ENCODE measurements at places on chromosomes 5 and 9.

- DNase-seq, result no peak
Observed at GRCh38 chr5:160083501-160083900, 35.7 kb downstream of the PWWP2A start.

DNA sequence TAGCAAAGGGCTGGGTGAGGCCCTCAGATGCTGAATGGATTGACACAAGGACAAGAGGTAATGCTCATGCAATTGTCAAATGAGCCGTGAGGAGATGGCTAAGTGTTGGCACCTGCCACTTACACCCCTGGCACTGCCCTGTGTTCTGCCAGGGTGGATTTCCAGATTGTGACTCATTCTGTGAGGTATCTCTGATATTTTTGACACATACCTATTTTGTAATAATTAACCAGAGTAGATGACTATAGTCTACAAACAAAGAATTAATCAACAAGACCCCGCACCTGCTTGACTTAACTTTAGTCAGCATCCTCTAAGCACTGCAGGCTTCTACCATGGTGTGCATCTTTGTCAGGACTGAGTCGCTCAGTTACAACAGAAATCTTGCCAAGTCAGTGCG is 200.8 kb downstream of the DIRAS2 start:
- DNase-seq, result no peak

DNA sequence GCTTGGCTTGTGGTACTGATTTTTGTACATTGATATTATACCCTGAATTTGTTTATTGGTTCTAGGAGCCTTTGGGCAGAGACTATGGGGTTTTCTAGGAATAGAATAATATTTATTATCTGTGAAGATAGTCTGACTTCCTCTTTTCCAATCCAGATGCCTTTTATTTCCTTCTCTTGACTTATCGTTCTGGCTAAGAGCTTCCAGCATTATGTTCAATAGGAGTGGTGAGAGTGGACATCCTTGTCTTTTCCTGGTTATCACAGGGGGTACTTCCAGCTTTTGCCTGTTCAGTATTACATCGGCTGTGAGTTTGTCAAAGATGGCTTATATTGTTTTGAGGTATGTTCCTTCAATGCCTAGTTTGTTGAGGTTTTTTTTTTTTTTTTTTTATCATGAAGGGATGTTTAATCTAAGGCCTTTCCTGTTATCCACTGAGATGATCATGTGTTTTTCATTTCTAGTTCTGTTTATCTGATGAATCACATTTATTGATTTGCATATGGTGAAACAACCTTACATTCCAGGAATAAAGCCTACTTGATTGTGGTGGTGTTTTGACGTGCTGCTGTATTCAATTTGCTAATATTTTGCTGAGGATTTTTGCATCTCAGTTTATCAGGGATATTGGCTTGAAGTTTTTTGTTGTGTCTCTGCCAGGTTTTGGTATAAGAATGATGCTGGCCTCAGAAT is 77.5 kb downstream of the CERT1 start:
- DNase-seq, result no peak

- DNase-seq, result peak; percentile 59
Observed at GRCh38 chr9:137095664-137096517, 9.1 kb downstream of the MAN1B1 start.

DNA sequence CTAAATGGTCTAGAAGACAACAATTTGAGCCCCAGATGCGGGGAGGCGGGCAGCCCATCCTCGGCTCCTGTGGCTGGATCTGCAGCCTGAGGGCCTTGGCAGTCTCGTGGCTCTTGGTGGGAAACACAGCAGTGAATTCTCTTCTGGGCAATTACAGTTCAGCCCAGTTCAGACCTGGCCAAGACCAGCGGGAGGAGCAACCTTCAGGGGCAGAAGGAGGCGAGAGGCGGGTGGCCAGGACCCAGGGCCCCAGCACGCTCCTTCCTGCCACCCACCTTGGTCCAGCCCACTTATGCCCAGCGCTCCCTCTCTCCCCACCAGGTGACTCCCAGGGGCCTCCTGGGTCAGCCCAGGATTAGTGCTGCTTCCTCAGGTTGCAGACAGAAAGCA is 7.8 kb downstream of the MYMK start:
- DNase-seq, result no peak

DNA sequence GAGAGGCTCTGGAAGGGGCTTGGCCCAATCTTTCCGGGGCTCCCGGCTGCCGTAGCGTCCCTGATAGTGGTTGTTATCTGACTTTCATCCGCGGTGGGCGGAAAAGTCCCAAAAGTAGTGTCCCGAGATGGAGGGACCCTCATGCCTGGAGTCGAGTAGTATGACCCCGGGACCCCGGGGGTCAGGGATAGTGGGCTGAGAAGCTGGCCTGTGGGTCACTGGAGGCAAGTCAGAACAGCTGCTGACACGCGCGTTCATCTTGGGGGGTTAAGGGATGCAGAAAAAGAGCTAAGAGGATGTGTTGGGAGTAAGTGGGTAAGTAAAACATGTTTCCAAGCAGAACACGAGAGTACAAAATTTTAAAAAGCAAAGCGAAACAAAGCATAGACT is 123.4 kb downstream of the TMEM161B start:
- no peak for DNase-seq

- no peak for DNase-seq
Observed at GRCh38 chr9:102483651-102484050, 511.5 kb upstream of the CYLC2 start.

DNA sequence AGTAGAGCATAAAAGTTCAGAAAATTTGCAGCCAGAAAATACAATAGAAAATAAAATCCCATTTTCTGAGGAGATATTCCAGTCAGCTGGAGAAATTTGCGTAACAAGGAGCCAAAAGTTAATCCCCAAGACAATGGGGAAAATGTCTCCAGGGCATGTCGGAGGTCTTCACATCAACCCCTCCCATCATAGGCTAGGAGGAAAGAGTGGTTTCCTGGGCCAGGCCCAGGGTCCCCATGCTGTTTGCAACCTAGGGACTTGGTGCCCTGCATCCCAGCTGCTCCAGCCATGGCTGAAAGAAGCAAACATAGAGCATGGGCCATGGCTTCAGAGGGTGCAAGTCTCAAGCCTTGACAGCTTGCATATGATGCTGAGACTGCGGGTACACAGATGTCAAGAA is 255.0 kb downstream of the DTWD2 start:
- DNase-seq, result no peak

- DNase-seq, result no peak
Observed at GRCh38 chr9:134405527-134405926, 79.3 kb downstream of the RXRA start.

- DNase-seq, result peak; percentile 75
Observed at GRCh38 chr9:110579034-110579861, at the start of gene SVEP1. Gene SVEP1, minus strand, starts transcription at chr9:110579741. Its CDS starts 198 bp downstream, at chr9:110579543.

DNA sequence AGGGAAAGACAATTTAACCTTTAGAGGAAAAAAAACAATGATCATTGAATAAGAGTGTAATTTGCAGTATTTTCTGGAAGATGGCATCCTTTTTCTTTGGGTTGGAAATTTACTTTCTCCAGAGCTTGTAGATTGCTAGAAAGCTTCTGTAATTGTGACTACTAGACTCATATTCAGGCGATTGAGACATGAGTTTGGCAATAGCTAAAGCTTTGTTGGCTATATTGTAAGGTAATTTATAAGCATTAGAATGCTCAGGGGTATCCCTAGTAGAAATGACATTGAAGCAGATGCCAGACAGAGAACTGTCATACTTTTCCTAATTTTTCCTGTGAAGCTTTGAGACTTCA is 115.3 kb downstream of the UNC13B start:
- no peak for DNase-seq

GRCh38 chr5:175603987-175604739 is 53.7 kb upstream of the HRH2 start:
- DNase-seq, result no peak

- DNase-seq, result no peak
Observed at GRCh38 chr9:124228516-124228915, 29.2 kb upstream of the NEK6 start.

DNA sequence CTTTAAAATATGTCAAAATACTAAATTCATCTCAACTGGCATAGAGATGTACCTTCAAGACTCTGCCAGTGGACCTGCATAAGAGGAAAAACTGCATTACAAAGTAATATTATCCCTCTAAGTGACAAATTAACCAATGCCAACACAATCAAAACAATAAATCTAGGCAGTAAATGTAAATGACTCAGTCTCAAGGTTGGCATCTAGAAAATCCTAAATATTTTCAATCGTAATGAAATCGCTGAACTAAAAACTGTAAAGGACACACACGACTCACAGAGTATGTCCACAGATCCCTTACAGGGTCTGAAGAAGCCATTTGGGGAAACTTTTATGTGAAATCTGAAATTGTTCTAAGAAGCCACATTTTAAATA is 31.2 kb downstream of the ERMP1 start:
- DNase-seq, result no peak

GRCh38 chr9:17135295-17136160 is 688 bp downstream of the CNTLN start:
- DNase-seq, result peak; percentile 85

GRCh38 chr9:89410641-89411350 is 87.1 kb downstream of the SEMA4D start:
- no peak for DNase-seq

DNA sequence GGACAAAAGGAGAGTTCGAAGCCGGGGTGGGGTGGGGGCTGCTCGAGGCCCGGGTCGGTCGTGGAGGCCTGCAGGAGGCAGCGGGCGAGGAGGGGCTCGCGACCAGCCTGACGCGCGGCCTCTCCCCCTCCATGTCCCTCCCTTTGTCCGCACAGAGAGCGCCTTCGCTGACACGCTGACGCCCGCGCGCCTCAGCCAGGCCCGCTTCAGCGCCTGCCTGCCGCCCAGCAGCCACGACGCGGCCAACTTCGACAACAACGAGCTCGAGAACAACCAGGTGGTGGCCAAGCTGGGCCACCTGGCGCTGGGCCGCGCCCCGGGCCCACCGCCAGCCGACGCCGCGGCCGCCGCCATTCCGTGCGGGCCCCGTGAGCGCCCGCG is 42.2 kb downstream of the NEURL1B start:
- no peak for DNase-seq

GRCh38 chr5:161539016-161539415 is 7.5 kb downstream of the GABRB2 start:
- no peak for DNase-seq
